NCI-H460 (cell line): ENCODE measurements at places on chromosomes 6 and 20.

GRCh38 chr6:24440897-24441598, 38.3 kb downstream of the MRS2 start:
- DNase-seq, result peak; percentile 30

- peak; percentile 60 for DNase-seq
These were observed 54.2 kb downstream of the MRPL14 start for GRCh38 chr6:44072959-44073611.

DNA sequence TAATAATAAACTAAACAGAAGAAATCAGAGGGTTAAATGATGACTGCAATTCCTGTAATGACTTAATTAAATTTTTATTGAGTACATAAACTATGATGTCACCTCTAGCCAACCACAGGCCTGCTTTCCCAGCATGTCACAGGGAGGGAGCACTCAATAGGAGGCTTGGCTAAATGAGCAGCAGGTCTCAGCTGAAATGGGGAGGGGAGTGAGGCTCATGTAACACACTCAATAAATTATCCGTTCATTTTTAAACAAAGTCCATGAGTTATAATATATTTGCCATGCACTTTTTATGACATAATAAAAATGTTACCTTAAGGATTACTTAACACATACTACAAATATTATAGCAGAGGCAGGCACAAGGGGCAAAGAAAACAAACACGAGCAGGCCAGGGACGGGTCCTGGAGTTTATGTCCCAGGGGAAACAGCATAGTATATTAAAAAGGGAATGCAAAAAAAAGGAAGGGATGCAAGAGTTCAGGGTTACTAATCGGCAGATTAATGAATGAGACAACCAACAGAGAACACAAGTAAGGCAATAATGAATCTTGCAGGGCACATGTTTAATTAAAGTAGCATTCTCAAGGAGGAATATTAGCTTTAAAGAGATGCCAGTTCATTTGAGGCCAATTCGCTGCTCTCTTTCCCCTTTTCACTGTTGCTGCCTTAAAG, 27.1 kb upstream of the FAM83C start:
- DNase-seq, result no peak

DNA sequence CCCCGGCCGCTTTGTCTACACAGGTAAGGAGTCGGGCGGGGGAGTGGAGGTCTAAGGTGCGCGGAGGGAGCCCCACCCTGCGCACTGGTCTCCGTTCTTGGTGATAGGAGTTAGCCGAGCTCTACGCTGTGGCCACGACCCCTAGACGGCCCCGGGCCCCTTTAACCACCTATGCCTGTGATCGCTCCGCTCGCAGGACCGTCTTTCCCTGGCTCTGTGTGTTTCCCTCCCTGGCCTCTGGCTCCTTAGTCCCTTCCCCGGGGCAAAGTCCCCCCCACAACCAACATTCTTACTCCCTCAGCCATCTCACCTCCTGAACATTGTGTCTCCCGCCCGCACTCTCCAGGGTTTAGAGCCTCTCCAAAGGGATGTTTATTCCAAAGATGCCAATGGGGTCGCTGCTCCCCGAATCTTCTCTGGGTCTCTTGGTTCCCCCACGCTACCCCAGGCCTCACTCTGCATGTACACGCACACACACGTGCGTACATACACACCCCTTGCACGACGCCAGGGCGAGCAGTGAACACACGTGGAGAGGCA, 50.4 kb downstream of the CPXM1 start:
- no peak for DNase-seq

GRCh38 chr6:115221198-115221597, 839.5 kb downstream of the FRK start:
- DNase-seq, result no peak

DNA sequence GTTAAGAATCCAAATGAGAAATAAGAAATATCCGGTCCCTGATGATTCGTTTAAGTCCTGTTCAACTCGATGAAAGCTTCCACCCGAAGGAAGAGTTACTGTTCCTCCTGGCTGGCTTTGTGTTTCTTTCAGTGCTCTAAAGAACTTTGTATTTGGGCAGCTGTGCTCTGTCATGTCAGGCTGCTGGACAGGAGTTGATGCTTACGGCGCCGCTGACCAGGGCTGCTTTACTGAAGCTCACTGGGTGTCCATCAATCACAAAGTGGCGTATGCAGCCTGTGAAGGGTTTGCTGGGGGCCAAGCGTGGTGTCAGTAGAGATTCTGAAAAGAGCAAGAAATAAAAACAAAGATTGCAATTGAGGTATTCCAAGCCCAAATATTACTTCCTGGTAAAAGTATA, 21.9 kb downstream of the FAM229B start:
- no peak for DNase-seq

- no peak for DNase-seq
These were observed 102.8 kb downstream of the MYB start for GRCh38 chr6:135283926-135284325.

- DNase-seq, result no peak
These were observed 3.2 kb downstream of the GFOD1 start for GRCh38 chr6:13484138-13484708.

- peak; percentile 49 for DNase-seq
These were observed 250.4 kb downstream of the FOXA2 start for GRCh38 chr20:22333885-22334545.

- DNase-seq, result no peak
These were observed 117.5 kb downstream of the FLRT3 start for GRCh38 chr20:14219801-14220461.

DNA sequence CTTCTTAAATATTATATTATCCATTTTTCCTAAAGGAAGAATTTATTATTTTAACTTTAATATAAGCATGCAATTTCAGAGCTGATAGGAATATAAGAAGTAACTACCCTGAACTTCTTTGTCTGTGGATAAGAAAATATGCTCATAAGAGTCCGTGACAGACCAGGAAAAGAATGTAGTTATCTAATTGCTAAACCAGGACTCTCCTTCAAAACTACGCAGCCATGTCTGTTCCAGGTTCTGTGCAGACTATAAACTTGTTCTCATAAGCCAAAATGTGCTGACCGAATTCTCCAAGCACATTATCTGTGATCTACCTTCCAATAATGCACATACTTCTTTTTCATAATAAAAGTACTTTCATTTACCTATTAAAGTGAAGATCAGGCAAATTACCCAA, 116.5 kb downstream of the TRDN start:
- no peak for DNase-seq

DNA sequence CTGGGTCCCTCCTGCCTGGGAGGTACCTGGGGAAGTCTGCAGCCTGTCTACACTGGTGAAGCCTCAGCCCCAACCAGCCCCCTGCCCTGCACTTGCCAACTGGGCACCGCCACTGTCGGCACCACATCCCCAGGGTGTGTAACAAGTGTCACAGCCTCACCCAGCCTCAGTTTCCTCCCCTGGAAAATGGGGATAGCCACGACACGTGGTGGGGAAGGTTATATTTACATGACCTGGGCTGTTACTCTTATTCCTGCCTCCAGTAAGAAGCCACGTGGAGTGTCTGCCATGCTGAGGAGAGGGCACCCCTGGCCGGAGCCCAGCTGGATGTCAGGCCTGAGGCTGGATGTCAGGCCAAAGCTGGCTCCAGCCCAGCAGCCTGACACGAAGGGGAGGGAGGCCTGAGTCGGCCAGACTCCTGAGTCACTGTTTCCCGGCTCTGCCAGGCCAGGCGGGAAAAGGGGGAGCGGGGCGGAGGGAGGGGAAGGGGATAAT, 44.9 kb downstream of the SNAI1 start:
- no peak for DNase-seq

DNA sequence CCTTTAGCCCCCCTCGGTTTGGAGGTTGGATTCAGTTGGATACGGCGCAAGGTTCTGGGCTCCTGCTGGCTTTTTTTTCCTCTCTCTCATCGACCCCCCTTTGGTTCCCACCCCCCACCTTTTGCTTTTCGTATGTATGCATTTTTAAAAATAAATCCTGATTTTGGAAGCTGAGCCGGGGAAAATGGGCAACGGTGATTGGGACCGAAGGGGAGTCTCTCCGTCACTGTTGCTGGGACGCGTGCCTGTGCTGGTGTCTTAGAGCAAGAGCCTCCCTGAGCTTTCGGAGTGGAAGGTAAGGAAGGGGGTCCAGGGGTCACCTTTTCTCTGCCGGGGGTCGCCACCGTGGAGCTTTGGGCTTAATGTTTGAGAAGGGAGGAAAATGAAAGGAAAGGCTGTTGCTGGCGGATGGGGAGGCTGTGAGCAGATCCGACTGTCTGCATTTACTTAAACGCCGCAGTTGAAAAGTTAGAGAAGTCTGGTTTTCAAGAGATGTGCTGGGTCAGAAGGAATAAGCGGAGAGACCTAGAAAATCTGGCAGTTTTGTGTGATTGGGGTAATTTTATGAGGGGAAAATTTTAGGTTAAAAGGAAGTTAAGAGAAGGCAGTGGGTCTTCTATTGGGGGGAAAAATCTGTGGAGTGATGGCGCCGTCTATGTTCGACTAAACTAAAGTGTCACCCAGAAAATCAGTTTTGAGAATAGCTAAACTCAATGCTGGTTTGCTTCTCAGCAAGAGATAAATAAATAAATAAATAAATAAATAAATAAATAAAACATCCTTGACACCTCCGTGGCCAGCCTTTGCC, 828 bp downstream of the ADGRB3 start:
- DNase-seq, result no peak

GRCh38 chr20:34016736-34017135, 23.0 kb downstream of the RALY start:
- no peak for DNase-seq

GRCh38 chr20:31515775-31516107, 1.5 kb downstream of the HM13 start:
- no peak for DNase-seq

DNA sequence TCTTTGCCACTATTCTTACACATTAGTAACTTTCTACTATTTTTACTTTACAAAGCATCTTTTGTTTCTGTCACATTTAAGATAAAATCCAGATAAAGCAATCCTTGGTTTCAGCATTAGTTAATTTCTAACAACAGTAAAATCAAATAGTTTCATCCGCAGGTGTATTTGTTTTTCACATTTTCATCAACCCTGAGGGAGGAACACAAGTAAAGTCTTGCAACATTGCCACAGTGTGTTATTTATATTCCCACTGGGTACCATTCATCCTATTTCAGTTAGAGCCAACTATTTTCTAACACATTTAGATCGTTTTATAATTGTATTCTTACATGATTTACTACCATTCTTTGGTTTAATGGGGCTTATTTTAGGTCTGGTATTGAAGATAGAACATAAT, 908.7 kb upstream of the CITED2 start:
- no peak for DNase-seq

GRCh38 chr20:20371083-20371482, 3.2 kb downstream of the INSM1 start:
- DNase-seq, result no peak

DNA sequence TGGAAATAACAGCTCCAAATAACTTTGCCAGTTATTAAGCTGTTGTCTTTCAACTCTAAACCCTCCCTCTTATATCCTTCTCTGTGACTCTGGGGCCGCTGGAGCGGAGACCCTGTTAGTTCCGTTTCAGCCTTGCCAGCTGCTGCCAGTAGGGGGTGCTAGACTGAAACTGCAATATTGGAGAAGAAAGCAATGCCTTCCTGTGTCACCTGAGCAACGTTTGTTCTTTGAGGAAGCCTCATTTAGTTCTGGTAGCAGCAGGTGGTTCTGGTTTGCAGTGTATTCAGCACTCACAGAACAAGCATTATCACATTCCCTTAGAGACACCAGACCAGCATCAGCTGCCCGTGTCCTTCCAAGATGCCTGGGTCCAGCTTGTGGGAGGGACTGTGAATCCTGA, 22.9 kb upstream of the JAG1 start:
- DNase-seq, result no peak

DNA sequence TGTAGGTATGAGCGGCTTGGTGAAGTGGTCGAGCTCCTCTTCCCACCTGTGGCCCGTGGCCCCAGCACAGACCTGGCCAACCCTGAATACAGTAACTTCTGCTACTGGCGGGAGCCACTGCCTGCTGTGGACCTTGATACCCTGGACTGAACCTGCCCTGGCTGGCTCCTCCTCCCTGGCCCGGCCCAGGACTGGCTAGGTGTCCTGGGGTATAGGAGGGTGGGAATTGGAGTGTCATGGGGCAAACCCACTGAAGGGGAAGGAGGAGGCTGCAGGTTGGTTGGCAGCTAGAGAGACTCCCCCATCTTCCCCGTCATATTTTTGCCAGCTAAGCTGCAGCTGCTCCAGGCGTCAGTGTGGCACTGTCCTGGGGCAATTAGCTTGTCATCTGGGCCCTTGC, 7.9 kb downstream of the EMILIN3 start:
- no peak for DNase-seq

DNA sequence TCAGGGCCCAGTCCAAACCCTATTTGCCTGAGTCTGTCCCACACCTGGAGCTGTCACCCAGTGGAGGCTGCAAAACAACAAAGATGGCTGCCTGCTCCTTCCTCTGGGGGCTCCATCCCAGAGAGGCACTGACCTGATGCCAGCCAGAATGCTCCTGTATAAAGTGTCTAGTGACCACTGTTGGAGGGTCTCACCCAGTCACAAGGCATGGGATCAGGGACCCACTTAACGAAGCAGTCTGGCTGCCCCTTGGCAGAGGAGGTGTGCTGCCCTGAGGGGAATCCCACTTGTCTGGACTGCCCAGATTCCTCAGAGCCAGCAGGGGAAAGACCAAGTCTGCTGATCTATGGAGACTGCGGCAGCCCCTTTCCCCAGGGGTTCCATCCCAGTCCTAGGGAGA, 241.6 kb downstream of the CDH26 start:
- DNase-seq, result no peak

- DNase-seq, result no peak
These were observed 9.9 kb downstream of the MAP3K4 start for GRCh38 chr6:161001421-161001820.

GRCh38 chr20:17566345-17566744, 3.5 kb upstream of the DSTN start:
- DNase-seq, result no peak

- DNase-seq, result no peak
These were observed 25.1 kb upstream of the KIAA0408 start for GRCh38 chr6:127484212-127484863.

- no peak for DNase-seq
These were observed 248.1 kb upstream of the FOXQ1 start for GRCh38 chr6:1063671-1064355.

DNA sequence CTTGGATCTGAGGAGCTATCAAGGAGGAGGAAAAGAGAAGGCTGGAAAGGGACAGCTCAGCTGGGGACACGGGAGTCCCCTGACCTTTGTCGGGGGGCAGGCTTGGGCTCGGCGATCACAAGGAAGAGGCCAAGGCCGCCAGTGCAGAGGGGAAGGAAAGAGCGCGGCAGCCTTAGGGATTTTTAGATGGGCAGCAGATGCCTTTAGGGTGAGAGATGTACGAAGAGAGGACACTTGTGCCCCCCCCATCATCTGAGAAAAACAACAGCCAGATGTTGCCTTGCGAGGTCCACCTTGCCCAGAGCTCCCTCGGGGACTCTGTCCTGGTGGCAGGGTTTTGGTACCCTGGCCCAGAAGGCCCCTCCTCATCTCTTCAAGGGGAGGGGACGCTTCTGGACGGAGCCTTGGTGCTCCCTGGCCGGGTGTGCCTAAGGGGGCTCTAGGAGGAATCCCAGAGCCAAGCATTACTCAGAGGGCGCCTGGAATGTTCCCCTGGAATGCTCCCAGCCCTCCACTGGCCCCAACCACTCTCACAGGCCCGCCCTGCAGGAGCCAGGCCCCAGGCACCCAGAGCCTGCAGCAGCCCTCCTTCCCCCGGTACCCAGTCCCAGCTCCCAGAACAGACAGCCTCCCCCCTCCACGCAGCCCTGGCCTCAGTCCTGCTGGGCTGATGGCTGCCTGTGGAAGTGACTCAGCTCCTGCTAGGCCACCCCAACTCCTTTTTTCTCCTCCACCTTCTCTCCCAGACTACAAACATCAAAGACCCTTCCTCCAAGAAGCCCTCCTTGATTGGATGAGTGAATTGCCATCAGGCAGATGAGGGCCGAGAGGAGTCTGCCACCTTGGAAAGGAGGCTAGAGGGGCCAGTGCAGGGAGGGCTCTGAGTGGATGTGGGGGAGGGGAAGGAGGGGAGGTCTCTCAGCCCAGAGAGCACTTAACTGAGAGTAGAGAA, 1.8 kb downstream of the ADAM33 start:
- DNase-seq, result no peak
